ENCODE measurements at places on chromosomes 11 and 22. TPM values are rescaled to one million over a fixed set of nuclear protein-coding genes. Genes with fewer than 3 reads are reported as not detected.

Gene GGTLC3
- total RNA-seq, result not detected

DNA sequence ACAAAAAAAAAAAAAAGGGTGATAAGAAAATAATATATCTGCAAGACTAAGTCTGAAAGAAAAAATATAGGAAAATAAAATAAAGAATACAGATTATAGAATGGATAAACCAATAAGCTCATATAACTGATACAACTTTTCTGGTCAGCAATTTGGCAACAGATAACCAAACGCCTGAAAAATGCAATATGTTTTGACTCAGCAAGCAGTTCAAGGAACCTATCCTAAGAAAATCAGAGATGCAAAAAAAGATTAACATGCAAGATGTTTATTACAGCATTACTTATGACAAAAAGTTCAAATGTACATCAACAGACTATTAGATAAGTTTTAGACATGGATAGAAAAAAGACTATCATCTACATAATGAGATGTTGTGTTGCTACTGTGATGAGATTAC lies 27.1 kb upstream of the GAB2 start:
- peaks cover 5% of the 10 kb centered on the region for H3K4me1 ChIP-seq
- peaks cover 22% of the 10 kb centered on the region for H3K36me3 ChIP-seq
- no peak overlapping the region for H3K4me3 ChIP-seq
- no peak for DNase-seq
- H3K27ac ChIP-seq, result no peak overlapping the region

Gene SSH3
- 23.5 TPM for total RNA-seq

Gene RIBC2
- total RNA-seq, result 5.3 TPM

DNA sequence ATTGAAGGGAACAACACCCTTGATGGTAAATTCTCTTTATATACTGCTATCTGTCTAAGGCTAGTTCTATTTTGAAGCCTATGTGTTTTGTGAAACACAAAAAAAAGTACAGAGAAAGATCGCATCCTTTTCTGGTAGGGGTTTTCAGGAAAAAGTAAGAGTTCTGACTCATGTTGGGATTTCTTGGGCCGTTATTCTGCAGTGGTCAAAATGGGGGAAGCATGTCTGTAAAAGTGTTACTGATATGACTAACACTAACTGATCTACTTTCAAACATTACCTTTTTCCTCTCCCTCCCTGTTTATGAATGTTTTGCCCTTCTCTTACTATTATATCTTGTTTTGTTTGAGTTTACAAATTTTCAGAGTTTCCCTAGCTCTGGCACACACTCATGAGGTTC lies 53.9 kb downstream of the CTNND1 start:
- H3K4me1 ChIP-seq, result peaks cover 8% of the 10 kb centered on the region
- no peaks in the 10 kb centered on the region for H3K27me3 ChIP-seq
- DNase-seq, result no peak

- H3K27me3 ChIP-seq, result no peaks in the 10 kb centered on the region
- H3K27ac ChIP-seq, result no peak overlapping the region
- peaks cover 23% of the 10 kb centered on the region for H3K4me1 ChIP-seq
- no peak overlapping the region for H3K4me3 ChIP-seq
These were observed 3.2 kb upstream of the PRR5 start for GRCh38 chr22:44698531-44699421.

- peaks cover 45% of the 10 kb centered on the region for H3K4me1 ChIP-seq
- H3K36me3 ChIP-seq, result peaks cover 16% of the 10 kb centered on the region
- no peak for DNase-seq
- peak overlapping the region; percentile 92 for H3K27ac ChIP-seq
These were observed 1.4 kb upstream of the NXF1 start for GRCh38 chr11:62806611-62807121.

DNA sequence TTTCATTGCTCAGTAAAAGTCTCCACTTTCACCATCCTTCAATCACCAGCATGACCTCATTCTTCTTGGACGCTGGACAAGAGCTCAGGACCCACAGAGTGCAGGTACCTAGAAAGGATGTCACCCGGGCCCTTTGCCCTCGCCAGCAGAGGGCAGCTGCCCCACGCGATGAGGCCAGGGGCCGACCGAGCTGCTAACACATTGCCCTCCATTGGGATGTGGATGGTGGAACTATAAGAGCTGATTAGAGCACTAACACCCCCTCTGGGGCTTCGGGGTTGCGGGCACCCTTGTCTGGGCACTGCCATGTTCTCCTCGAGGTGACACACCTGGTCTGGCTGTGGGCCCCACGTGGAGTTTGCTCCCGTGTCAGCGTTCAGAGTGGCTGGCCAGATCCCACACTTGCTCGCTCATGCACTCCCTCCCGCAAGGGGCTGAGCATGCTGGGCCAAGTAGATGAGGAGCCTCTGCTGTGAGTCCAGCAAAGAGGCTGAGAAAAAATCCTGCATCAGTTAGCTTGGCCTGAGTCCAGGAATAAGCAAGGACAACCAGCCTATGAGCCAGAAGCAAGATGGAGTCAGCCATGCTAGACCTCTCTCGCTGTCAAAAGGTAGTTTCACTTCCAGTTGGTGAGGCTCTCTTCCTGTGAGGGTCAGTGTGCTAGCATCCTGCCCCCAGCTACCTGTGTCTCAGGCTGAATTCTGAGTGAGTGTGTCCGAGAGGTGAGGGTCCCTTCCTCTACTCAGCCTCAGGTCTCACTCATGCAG lies 9.8 kb downstream of the KRTAP5-6 start:
- H3K4me3 ChIP-seq, result no peak overlapping the region
- no peak overlapping the region for H3K27ac ChIP-seq
- H3K36me3 ChIP-seq, result no peaks in the 10 kb centered on the region
- H3K4me1 ChIP-seq, result no peaks in the 10 kb centered on the region

DNA sequence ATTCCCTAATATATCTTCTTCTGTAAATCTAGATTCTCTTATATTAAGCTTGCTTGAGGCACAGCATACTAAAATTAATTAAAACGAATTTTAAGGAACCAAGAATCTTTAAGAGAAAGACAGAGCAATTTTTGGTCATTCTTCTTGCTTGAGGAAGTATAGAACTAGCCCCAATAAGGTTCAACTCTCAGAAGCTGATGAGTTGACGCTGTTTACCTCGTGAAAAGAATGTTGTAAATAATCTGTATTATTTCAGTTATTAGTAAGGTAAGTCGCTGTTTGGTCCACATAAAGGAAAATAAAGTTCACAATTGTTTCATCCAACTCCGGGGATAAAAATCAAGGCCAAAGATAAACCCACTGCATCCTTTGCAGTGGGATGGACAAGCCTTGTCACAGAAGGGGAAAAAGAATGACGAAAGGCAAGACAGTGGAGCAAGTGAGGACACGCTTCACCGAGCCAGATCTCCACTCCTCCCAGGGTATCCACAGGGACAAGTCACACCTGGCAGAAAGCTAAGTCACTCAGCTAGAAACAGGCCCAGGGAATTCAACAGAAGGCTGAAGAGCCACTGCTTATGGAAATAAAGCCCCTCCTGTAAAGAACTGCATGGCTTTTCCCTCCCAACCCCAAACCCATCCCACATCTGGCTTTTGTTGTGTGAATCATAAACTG lies 752 bp downstream of the POU2AF1 start:
- no peak overlapping the region for H3K27ac ChIP-seq
- no peak overlapping the region for H3K4me3 ChIP-seq
- H3K36me3 ChIP-seq, result no peaks in the 10 kb centered on the region
- H3K27me3 ChIP-seq, result no peaks in the 10 kb centered on the region
- DNase-seq, result no peak

Gene ART5
- not detected for total RNA-seq

All from stomach (tissue), 19 donors.